Kidney capillary endothelial cell (primary cell): ENCODE measurements at places on chromosomes 5 and 9.

DNA sequence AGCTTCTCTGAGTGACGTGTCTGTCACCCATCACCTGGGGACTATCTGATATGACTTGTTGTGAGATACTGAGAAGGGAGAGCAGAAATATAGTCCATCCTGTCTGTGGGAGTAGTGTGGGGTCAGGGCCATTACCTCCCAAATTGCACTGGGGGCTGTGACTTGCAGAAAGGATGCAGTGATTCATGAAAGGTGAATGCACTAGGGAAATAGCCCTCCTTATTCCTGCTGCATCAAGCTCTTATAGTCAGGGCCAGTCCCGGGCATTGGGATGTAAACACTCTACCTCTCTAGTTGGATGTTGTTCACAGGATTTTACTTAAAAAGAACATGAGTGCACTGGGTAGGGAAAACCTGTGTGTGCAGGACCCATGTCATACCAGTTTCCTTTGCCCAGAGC, 124.8 kb downstream of the STK32A start:
- DNase-seq: no peak

GRCh38 chr5:69007726-69008368, 86.0 kb upstream of the SLC30A5 start:
- DNase-seq: peak; percentile 33

- DNase-seq: no peak
Measured at GRCh38 chr5:107337281-107337680, 333.5 kb downstream of the EFNA5 start.

DNA sequence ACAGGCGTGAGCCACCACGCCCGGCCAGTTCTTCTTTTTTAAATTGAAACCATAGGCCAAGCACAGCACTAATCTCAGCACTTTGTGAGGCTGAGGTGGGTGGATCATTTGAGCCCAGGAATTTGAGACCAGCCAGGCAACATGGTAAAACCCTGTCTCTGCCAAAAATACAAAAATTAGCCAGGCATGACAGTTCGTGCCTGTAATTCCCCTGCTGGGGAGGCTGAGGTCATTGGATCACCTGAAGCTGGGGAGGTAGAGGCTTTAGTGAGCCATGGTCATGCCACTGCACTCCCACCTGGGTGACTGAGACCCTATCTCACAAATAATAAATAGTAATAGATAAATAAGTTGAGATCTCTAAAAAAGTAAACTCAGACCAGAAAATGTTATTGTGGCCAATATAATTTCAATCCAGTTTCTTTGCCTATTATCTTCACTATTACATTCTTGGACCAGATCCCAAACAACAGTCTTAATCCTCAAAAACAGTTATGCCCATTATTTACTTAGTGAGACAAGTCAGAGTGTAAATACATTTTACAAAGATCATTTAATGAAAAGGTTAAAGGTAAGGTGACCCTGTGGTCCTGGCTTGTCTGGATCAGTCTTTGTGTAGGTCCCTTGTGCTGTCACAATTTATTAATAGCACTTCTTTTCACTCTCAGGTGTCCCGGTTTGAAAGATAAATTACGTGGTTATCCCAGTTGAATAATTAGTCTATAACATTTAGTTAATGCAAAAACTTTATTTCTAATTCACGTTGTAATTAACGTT, 53.6 kb downstream of the RAB24 start:
- DNase-seq: no peak

DNA sequence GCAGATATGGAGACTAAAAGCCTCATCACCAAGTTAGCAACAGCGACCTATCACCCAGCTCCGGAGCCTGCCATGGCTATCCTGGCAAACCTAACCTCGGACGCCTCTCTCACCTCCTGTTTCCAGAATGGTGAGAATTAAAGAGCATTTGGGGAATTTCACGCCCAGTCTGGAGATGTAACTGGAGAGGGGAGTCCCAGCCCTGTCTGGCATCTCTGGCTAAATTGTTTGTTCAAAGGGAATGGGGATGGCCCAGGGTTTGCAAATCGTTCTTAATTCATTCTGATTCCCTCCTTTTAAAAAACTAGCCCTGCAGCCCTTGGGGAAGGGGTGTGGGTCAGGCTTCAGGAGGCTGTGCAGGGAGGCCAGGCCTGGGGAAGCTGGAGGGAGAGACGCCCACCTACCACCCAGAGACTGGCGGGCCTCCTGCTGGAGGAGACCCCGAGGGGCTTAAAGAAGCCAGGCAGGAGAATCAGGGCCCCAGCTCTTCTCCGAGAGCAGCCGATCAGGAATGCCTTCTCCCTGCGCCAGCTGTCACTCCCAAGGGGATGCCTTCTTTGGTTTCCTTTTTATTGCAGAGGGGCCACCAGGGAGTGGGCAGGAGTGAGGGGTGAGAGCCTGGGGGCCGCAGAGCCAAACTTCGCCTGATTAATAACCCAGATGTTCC, 964 bp upstream of the COL5A1 start:
- no peak for DNase-seq

DNA sequence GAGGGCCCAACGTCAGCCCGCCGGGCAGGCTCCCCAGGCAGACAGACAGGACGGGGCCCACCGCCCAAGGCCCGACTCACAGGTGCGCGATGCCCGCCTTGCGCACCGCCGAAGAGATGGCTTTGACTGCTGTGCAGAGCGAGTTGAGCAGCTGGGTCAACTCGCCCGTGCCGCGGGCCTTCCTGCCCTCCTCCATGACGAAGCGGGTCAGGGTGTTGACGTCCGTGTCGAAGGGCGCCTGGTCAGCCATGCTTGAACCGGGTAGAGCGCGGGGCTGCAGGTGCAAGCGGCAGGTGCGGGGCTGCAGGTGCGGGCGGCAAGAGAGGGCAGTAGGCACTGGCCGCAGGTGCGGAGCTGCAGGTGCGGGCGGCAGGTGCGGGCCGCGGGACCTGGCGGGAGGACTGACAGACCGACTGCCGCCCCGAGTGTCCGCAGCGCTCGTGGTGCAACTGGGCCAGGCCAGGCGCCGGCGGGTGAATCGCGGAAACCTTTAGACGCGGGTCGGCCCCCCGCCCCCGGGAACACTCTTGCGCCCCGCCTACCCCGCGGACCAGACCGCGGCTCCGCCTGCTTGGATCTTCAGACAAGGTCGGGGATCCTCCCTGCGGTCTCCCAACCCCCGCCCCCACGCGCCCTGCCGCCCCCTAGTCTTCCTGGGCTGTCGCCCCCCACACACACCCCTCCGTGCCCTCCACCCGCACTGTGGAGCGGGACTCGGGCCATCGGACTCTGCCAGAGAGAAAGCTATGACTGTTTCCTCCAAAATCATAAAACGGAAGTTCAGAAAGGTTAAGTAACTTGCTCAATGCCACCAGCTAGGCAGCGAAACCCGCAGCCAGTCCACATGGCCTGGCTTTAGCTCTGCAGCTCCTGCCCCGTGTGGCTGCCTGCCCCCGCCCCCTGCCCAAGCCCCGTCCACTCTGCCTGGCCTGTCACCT, at the start of gene FBP1:
FBP1 (minus strand) TSS at position 458 of the 938 bp plus-strand sequence; CDS start at position 250, 208 bp downstream.
- peak; percentile 16 for DNase-seq

GRCh38 chr5:104295991-104296390, 733.4 kb upstream of the NUDT12 start:
- DNase-seq: no peak

DNA sequence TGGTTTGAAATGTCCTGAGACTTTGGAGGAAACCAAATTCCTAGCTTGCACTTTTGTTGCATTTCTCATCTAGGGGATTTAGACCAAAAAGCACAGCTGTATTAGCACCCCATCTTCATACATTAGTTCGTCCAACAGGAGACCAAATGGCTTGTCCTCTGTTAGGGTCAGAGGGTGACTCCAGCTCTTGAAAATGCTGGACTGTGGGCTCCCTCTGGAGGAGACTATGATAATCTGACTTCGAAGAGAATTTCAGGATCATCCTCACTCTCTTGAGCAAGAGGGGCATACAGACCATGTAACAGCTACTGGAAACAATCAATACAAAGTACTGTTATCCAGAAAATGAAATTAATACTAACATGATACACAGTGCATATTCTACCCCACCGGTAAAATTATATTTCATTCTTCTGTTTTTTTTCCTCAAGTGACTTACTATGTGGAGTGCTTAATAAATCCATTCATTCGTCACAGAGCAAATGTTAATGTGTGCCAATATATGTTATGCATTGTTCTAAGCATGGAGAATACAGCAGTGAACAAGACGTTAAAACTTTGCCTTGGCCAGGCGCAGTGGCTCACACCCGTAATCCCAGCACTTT, 63.7 kb upstream of the PPP2CA start:
- peak; percentile 72 for DNase-seq

DNA sequence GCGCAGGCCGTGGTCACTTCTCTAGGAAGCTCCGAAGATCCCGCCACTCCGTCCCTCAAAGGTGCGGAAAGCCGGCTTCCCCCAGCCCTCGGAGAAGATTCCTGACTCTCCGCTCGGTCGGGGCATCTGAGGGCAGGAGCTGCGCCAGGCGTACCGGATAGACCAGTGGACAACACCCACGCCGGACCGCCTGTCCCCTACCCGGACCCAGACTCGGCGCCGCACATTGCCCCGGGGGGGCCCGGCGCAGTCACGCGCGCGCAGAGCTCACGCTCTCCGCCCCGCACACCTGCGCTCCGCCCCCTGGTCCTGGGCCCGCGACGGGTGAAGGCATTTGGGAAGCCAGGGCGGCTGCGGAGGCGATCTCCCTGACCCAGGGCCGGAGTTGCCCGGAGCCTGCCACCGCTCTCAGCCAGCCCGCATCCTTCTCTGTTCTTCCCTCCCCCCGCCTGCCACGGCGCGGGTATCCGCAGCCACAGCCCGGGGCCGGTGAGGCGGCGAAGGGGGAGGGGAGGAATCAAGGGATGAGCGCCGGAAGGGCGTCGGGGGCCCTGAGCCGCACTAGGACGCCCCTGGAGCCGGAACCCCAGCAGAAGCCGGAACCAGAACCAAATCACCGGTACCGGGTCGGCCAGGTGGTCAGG, 448 bp downstream of the RELL2 start:
- DNase-seq: no peak

- DNase-seq: peak; percentile 15
Measured at GRCh38 chr5:112004867-112005622, 248.1 kb upstream of the NREP start.

- no peak for DNase-seq
Measured at GRCh38 chr9:70427161-70427945, 12.9 kb upstream of the KLF9 start.

- DNase-seq: no peak
Measured at GRCh38 chr5:133331941-133332340, 280.1 kb downstream of the HSPA4 start.

GRCh38 chr9:93315960-93316359, 132.0 kb downstream of the WNK2 start:
- DNase-seq: no peak

GRCh38 chr5:134969166-134969565, 1.5 kb downstream of the CATSPER3 start:
- no peak for DNase-seq

- no peak for DNase-seq
Measured at GRCh38 chr5:84273517-84273883, 111.2 kb downstream of the EDIL3 start.

- DNase-seq: no peak
Measured at GRCh38 chr9:110156902-110157301, 51.1 kb downstream of the C9orf152 start.

DNA sequence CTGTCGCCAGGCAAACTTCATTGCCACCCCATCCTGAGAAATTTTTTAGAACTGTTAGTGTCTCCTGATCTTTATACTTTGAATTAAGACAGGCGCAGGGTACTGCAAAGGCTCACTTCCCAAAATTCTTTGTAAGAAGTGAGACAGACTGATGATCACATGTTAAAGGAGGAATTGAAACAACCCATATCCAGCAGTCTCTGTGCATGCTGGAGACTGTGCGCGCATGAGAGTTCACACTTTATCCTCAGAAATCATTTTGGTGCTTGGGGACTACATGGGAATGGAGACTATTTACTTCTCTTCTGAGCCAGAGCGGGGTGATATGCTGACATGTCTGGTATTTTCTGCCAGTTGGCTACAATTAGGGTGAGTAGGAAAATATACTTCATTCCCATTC, 91.2 kb downstream of the ZNF474 start:
- no peak for DNase-seq

GRCh38 chr9:124410321-124410913, 4.8 kb downstream of the PSMB7 start:
- DNase-seq: no peak

DNA sequence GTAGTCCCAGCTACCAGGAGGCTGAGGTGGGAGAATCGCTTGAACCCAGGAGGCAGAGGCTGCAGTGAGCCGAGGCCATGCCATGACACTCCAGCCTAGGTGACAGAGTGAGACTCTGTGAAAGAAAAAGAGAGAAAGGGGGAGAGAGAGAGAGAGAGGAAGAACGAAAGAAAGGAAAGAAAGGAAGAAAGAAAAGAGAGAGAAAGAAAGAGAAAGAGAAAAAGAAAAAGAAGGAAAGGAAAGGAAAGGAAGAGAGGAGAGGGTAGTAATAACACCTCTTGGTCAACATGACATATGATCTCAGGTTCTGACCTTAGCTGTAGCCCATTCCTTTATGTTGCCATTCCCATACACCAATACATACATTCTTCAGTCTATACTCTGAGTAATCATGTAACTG, 14.1 kb downstream of the FBXW11 start:
- DNase-seq: no peak

GRCh38 chr5:172906436-172906835, 52.8 kb upstream of the RPL26L1 start:
- no peak for DNase-seq

DNA sequence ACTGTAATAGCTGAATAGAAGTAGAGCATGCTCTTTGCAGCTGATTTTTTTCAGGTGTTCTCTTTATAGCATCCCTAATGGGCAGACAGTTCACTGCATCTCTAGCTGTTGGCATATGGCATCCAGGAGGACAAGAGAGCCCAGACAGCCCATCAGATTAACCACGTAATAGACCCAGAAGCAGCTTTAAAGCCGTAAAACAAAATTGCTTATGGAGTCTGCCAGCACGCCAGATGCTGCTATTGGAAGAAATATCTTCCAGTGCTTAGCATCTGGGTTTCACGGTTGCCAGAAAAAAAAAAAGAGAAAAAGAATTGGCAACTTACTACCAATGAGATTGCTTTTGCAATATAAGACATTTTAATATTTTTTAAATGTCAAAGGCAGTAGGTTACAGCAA, 869.4 kb upstream of the NUDT12 start:
- DNase-seq: no peak

DNA sequence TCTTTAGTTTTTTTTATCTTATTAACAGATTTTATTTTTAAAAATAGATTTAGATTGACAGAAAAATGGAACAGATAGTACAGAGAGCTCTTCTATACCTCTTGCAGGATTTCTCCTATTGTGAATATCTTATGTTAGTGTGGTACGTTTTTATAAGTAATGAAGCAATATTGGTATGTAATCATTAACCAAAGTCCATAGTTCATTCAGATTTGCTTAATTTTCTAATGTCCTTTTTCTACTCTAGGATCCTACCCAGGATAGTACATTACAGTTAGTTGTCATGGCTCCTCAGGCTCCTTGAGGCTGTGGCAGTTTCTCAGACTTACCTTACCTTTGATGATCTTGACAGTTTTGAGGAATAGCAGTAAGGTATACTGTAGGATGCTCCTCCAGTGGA, 30.4 kb downstream of the PPP2R2B start:
- no peak for DNase-seq
